Epithelial cell of prostate (primary cell): ENCODE measurements at places on chromosomes 7 and 10.
A peak's percentile ranks its signal among the peaks of the same experiment; 100 is the strongest.

DNA sequence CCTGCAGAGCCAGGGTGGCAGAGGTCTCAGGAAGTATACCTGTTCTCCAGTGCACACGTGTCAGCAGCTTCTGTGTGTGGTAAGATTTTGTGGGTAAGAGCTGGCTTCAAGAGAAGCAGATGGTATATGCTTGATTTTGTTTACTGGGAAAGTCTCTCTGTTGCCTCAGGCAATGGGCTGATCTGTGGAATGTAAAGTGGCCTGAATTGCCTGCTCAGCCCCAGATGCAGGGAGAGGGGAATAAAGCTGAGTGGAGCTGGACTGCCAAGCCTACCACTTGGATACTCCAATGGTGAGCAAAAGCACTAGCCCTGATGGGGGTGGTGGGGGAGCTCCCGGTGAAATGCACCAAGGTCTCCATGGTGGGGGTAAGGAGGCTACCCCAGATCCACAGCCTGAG, 156.1 kb downstream of the WDR11 start:
- DNase-seq = no peak

DNA sequence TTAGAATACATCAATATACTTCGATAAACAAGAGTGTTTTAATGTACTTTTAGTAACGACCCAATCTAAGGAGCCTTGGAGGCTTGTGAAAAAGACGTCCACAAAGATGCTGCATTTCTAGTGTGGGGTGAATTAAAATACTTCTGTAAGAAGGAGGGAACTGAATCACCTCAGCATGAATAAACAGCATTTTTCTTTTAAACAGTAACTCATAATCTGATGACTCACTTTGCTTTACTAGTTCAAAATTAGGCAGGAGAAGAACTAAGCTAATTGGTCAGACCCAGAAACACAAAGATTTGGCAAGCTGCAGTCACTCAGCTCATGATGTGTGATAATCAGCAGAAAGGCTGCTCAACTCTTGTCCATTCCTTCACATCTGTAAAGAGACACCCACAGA, 24.2 kb downstream of the NCOA4 start:
- DNase-seq = peak; percentile 24

DNA sequence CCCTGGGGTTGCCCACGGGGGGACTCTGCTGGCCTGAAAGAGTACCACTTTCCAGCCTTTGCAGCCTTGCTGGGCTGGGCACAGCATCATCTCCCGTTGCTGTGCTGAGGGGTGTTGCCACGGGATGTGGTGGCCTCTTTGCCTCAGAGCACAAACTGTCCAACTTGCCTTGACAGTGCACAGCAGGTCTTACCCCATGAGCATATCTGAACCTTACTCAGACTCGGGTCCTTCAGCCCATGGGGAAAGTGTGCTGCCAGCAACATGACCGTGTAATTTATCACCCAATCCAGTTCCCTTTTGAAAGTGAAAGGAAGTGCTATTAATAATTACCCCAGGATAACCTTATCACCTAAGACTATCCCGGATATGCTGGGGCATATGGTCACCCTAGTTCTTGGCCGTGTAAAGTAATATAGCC, 46.8 kb downstream of the TBXAS1 start:
- DNase-seq = no peak

DNA sequence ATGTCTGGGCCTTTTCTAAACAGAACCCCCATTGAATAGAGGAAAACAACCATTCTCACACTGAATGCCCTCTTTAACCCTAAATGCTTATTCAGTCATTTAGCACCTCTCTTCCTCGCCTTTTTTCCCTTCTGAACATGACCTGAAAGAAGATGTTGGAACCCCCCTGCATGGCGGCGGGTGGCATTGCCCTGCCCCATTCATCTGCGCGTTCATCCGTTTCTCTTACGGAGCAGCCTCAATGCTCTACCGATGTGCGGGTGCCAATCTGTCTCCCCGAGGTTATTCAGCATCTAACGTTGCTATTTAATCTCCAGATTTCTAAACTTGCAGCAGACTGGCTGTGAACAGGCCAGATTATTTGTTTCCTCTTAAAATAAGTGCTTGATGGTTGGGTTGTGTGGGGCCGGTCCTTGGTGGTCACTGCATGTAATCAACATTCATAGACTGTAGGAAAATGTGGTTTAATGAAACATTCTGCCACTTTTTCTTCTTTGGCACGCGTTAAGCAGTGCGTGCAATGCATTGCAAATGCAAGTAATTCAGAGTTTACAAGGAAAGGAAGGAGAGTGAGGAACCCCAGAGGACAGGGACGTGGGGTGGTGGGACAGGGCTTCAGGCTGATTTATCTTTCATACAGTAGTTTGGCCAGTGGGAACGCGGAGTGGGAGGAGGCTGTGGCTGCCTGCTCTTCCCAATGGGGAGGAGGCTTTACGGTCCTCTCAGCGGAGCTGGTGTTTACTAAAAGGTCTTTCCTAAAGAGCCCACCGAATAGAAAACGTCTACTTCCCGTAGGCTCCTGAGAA, 286.7 kb downstream of the DPP6 start:
- DNase-seq = no peak

- no peak for DNase-seq
Observed at GRCh38 chr10:79463578-79464496, 18.4 kb upstream of the ZCCHC24 start.
